ENCODE measurements at places on chromosomes 4 and X.

GRCh38 chrX:110432906-110433215 lies 74.2 kb downstream of the RTL9 start:
- no peak for DNase-seq

DNA sequence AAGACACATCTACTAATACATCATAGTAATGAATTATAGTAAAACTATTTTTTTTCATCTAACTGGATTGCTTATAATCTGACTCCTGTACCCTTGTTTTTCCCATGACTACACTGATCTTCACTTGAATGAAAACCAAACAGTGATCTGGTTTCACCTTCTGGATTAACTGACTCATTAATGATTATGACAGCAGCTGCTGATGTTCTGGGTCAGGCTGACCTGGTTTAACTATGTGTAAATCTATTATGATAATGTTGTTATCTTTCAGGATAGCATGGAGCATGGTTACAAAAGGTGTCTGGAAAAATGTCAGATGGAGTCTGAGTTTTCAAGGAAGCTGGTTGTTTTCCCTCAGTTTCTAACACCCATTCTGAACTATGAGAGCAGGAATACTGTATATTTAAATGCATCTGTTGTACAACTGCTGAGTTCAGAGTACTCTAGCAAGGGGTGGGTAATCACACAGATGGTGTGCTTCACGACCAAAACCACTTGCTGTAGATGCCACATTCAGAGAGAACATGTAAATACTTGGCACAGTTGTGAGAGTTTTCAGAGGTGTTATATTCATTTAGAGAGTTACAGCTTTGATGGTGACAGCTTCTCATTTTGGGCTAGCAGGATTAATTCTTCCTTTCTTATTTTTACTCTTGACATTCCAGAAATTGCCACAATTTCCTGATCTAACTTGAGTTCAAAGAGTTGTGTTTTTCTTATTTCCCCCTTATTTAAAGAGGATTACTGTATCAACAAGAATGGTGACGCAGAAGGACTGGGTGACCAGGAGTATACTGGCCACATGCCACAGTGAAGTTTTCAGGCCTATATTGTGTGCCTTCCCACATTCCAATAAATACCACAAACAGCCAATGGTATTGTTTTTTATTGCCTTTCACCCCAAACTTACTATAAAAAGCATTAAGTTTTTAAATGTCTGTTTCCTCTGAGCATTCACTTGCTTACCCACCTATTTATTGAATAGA lies 249.7 kb upstream of the TET2 start:
- DNase-seq = no peak

DNA sequence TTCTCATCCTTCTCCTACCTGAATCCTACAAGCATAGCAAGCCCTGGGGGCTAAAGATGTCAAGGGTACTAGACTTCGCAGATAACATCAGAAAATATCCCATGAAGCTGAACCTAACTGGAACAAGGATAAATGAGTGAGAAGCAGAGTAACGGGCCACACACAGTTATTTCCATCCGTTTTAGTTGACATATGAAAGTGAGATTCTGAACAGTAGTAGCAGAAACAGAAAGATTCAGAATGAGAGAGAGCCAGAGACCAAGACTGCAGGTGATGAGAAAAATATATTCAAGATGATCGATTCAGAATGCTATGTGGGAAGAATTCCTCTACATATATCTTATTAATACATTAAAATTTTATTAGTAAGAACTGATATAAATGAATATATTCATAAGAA lies 165.1 kb downstream of the TSPAN5 start:
- DNase-seq = no peak

DNA sequence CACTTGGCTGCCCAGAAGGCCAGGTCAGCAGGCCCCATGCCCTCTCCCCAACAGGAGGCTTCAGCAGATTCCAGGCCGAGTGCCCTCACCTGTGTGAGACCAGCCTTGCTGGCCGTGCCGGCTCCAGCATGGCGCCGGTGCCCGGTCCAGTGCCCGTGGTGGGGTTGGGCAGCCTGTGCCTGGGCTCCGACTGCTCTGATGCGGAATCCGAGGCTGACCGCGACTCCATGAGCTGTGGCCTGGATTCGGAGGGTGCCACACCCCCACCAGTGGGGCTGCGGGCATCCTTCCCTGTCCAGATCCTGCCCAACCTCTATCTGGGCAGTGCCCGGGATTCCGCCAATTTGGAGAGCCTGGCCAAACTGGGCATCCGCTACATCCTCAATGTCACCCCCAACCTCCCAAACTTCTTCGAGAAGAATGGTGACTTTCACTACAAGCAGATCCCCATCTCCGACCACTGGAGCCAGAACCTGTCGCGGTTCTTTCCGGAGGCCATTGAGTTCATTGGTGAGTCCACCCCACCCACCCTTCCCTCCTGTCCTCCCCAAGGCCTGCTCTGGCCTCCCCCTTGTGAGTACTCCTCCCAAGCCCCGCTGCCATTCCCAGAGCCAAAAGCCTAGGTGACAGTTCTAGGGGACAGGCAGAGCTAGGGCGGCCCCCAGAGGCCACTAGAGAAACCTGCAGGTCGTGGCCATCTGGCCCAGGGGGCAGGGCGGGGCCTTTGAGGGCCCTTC lies 2.3 kb downstream of the DUSP9 start:
- DNase-seq = peak; percentile 44

DNA sequence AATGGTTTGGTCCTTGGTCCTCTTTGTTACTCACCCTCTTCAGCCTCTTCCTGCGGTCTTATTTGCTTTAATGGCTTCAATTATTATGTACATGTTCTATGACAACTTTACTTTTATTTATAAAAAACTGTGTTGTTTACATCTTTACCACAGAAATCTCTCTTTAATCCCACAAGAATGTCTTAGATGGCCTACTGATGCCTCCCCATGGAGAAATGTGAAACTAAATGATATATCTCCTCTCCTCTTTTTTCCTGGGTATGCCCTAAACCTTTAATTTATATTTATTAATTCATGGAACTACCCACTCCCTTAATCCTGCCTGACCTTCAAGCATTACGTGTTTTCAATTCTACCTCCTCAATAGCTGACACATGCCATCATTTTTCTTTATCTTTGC lies 573.2 kb downstream of the CENPC start:
- DNase-seq = no peak

- no peak for DNase-seq
Observed at GRCh38 chr4:89781321-89781720, 55.6 kb downstream of the SNCA start.

DNA sequence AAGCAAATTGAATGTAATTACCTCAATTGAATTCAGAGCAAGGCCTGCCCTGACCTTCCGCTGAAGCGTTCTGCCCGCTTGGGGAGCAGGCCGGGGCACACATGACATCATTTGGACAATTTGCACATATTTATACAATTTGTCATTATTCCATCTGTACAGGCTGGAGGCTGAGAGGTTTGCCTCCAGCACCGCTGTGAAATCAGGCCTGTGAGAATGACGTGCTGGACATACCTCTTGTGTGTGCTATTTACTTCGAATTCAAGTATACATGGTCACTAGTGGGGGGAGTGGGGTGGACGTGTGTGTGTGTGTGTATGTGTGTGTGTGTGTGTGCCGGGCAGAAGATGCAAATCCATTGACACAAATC lies 285.6 kb downstream of the SHOX start:
- no peak for DNase-seq
